ENCODE measurements at places on chromosomes 1 and 21.

DNA sequence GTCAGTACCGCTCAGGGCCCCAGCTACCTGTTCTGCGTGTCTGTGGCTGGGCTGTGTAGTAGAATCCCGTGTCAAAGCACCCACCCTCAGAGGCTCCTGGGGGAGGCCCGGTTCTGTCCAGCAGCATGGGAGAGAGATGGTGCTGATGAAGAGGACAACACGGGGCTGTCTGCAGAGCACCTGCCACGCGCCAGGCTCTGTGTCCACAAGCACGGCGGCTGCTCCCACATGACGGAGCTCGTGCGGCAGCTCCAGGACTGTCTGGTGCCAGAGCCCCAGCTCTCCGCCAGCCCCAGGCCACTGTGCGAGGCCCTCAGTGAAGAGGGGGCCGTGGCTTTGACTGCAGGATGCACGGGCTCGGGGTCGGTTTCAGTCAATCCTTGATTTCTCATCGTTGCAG lies 42.0 kb upstream of the TSPEAR start:
- no peak for DNase-seq

DNA sequence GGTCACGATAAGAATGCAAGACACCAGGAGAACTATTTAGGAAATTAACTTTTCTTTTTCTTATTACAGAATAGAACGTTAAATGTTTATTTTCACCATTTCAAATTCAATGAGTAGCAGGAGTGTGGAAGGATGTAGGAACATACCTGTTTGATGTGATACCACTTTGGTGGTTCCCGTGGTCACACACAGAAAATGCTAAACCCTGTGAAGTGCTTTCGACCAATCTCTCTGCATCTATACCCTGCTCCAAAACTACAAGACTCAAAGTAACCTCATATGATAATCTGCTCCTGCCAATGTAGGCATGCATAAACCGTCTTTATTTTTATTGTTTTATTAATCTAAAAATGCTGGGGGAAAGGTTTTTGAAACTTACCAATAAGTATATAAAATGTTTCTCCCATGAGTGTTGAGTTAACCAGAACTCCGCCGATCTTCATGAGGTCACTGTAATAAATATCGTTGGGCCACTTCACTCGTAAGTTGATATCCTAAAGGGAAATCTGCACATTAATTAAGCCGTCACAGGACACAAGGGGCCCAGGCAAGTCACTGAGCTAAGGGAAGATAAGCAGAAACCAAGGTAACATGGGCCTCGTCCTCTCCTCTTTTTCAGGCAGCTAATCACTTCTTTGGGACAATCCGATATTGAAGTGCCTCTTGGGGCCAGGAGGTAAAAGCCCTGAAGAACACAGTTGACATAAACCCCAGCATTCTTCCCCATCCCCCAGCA lies 60.6 kb downstream of the SIM2 start:
- DNase-seq, result no peak

DNA sequence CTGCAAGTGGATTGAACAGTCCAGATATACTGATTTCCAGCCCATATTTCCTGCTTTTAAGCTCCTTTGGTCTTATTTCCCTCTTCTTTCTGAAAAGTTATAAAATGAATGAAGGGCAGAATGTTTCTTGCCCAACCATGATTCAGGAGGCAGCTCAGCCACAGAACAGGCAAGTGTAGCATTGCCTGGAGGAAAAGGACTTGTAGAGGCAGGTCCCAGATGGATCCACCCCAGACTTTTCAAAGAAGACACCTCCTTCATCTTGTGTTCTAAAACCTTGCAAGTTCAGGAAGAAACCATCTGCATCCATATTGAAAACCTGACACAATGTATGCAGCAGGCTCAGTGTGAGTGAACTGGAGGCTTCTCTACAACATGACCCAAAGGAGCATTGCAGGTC lies at the start of gene CLCA2:
Gene CLCA2, plus strand, starts transcription at position 299 of the 400 bp plus-strand sequence. Its CDS starts 77 bp downstream, at position 376.
- no peak for DNase-seq

GRCh38 chr1:16318555-16318954 lies 33.7 kb downstream of the FBXO42 start:
- peak; percentile 19 for DNase-seq

- peak; percentile 97 for DNase-seq
Observed at GRCh38 chr1:159015440-159015909, 5.8 kb downstream of the IFI16 start.

DNA sequence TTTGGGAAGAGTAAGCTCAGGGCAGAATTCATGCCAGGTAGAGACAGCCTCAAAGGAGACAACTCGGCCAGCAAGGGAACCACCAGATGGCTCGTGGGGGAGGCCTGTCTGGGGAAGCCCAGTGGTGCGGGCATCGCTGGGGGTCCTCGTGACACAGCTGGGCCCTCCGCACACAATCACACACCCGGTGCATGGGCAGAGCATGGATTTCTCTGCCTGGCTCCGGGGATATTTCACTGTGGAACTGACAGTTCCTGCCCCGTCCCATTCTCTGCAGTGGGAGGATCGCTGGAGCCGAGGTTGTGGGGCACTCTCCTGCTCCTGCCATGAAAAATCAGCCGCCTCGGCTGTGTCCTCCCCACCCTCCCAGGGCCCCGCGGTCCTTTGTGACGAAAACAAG lies 108.0 kb downstream of the CRYAA start:
- DNase-seq, result no peak

DNA sequence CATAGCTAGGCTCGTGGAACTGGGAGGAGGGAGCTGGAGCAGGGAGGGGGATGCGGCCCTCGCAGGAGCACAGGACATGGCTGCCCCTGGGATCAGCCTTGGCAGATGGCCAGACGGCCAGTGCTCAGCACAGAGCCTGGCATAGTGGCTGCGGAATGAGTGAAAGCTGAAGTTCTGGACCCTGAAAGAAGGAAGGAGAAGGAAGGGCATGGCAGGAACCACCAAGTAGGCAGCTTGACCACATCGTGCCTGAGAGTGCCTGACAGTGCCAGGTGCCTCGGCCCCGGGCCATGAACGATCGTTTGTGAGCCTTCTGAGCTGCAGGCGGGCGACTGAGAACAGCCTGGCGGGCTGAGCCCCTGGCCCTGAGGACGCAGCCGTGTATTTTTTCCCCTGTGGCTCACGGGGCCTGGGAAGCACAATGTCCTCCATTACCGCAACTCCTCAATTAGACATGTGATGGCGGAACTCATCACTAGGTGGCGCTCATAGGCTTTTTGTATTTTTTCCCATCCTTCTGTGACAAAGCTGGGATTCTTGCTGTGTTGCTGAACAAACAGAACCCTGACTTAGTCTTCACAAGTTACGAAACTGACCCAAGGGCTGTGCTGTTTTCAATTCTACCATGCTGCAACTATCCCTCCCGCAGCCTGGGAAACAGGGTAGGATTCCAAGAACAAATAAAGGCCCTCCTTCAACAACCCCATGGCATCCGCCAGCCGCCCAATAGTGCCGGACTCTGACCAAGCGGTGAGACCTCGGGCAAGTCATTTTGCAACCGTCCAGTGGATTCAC lies 29.9 kb upstream of the TMEM61 start:
- peak; percentile 69 for DNase-seq

GRCh38 chr1:32933742-32934322 lies 30.8 kb downstream of the RNF19B start:
- no peak for DNase-seq

DNA sequence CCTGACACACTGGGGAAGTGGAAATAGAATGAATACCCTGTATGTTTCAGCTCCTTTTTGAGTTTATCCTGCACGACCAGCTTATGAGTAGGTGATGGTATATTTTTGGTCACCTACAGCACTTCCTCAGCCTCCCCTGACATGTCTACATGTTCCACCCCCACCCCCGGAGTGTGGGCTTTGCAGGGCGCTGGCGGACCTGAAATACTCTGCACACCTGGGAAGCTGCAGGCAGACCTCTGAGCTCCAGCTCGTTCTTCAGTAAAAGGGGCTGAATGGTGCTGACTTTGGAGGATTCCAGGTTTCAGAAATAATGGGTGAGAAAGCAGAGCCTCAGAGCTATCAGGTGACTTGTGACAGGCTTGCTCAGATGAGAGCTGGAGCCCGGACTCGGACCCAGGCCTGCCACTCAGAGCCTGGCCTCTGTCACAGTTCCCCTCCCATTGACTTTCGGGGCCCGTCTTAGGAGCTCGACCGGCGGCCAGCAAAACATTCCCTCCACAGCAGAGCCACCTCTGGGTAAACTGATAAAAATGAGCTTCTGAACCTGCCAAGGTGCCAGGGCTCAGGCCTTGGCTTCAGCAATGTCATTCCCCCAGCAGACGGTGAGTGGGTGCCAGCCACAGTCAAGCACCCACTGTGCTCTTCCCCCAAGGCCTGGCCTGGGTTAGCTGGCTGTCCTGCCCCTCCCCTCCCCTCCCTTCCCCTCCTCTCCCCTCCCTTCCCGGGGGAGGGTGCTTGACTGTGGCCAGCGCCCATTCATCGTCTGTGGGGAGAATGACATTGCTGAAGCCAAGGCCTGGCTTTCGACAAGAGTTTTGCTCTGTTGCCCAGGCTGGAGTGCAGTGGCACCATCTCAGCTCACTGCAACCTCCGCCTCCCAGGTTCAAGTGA lies 30.1 kb downstream of the DOP1B start:
- no peak for DNase-seq

- DNase-seq, result no peak
Observed at GRCh38 chr1:162389971-162390370, 8.4 kb downstream of the C1orf226 start.

DNA sequence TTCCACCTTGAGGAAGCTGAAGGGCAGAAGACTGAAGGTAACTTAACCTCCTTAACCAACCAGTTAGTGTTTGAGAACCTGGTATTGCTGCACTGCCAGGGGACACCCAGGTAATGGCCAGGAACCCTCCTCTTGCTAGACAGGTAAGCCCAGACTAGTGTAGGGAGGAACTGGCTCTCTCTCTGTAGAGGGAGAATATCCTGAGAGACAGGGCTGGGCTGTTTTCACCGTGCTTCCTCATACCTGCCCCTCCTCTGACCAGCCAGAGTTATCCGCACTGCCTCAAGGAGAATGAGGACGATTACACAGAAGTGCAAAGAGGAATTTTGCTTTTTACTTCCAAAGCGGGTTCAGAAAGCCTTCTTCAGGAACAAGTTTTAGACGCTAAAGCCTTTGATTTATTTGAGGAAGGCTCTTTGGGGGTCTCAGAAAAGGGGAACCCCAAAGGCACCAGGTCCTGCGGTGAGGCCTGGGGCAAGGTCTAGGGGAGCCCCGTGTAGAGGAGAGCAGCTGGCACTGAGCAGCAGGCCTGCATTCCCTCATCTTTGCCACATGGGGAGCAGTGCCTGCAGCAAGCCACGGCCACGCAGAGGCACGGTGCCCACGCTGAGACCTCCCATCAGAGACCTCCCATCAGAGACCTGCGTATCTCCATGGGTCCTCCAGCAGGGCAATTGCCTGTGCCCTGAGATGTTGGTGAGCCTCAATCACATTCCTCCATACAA lies 13.5 kb downstream of the GNG4 start:
- DNase-seq, result no peak

DNA sequence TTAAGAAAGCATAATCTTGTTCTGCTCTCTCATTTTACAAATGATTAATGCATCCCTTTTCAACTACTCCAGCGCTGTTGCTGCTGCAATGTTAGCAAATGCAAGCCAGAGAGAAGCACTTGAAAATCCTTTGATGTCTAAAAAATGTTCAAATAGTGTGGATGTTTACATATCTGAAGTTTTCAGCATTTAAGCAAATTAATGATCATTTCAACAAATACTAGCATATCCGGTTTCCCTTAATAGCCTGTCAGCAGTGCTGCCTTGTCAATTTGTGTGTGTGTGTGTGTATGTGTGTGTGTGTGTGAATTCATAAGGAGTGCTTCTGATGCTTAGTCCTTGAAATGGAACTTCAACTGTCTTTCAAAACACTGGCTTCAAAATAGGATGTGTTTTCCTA lies 48.1 kb upstream of the WNT2B start:
- DNase-seq, result no peak

GRCh38 chr1:175933801-175934200 lies 190.4 kb upstream of the TNR start:
- DNase-seq, result no peak

DNA sequence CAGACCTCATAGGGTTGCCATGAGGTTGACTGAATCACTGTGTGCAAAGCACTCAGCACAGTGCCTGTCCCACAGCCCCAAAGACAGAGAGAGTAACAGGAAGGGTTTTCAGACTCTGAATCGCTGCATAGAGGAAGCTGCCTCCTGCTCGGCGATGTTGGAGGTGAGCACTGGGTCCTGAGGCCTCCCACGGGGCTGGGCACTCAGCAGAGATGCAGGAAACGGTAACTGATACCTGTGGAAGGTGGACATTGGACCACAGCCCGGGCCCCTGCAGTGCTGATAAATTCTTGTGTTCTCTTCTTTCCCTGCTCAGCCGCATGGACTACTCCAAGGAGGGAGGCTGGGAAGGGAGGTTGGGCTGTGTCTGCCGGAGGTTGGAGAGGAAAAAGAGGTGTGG lies 389.7 kb downstream of the PTPRU start:
- no peak for DNase-seq

GRCh38 chr1:239947801-239948200 lies 143.9 kb upstream of the FMN2 start:
- no peak for DNase-seq

GRCh38 chr21:16088056-16088455 lies 358.3 kb downstream of the USP25 start:
- DNase-seq, result no peak
